ENCODE measurements at places on chromosomes 6 and 20.

DNA sequence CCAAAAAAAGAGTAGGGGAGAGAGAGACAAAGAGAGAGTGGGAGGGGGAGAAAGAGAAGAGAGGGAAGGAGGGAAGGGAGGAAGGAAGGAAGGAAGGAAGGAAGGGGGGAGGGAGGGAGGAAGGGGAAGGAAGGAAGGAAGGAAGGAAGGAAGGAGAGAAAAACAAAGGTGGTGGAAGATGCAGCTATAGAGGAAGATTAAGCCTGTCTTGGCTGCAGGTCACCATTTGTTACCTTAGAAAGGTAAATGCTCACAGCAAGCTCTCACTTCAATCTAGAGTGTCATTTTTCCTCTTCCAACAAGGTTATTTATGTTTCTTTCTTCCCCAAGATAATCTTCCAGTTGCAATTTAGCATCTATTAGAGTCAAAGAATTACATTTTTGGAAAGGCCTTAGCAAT is 284.0 kb downstream of the PHACTR1 start:
- no peak for DNase-seq

GRCh38 chr6:154476494-154476893 is 34.0 kb downstream of the CNKSR3 start:
- DNase-seq, result no peak

GRCh38 chr6:1423578-1423977 is 34.2 kb downstream of the FOXF2 start:
- DNase-seq, result no peak

DNA sequence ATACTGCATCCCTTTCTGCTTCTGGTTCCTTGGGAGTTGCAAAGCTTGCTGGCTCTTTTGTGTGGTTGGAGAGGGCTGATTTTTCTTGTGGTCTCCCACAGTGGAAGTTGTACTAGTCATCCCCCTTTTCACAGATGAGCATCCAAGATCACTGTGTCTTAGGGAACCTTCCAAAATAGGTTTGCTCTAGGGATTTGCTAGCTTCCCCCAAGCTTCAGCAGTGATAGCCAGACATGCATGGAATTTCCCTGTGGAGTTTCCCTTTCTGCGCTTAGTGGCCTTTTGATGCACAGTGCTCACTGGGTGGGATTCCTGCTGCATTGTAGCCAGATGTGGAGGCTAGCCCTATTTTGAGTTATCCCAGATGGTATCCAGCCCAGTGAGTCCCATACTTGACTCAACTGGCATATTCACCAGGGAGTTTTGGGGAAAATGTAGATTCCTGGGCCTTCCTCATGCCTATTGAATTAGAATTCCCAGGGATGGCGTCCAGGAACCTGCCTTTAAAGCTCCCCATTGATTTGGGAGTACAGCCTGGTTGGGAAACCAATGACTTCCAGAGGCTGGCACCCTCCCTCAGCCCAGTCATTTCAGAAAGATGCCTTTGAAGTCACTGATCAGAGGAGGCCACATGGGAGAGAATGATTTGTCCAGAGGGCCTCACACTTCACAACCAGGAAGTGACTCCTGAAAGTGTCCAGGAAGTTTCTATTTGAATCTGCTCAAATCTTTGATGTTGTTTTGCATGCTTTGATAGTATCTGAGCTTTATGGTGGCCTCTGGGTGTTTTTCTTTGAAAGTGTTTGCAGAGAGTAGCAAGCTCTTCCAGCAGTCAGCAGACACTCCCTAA is 25.9 kb downstream of the PPARD start:
- DNase-seq, result no peak

DNA sequence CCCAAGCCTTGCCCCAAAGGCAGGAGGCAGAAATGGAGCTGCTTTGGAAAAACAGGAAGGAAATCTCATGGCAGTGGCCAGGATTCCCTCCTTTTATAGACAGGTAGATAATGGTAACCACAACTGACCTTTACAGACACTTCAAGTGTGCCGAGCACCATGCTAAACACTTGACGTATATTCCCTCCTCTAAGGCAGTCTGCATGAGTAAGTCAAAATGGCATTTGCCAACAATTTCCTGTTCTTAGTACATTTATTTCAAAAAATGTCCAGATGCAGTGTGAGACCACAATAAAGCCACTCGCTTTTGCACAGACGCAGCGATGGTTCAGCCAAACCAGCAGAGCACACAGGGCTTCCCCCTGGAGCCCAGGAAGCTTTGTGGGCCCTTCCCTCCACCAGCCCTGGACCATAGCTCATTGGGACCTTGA is 16.5 kb upstream of the GPR6 start:
- DNase-seq, result no peak

All from stimulated activated CD4-positive, alpha-beta T cell treated with anti-CD3 and anti-CD28 coated beads, TNF-alpha, amount 100 ng/mL, for 1 hour (primary cell).